ENCODE measurements at places on chromosomes 1 and 21. TPM values are rescaled to one million over a fixed set of nuclear protein-coding genes. Genes with fewer than 3 reads are reported as not detected.

DNA sequence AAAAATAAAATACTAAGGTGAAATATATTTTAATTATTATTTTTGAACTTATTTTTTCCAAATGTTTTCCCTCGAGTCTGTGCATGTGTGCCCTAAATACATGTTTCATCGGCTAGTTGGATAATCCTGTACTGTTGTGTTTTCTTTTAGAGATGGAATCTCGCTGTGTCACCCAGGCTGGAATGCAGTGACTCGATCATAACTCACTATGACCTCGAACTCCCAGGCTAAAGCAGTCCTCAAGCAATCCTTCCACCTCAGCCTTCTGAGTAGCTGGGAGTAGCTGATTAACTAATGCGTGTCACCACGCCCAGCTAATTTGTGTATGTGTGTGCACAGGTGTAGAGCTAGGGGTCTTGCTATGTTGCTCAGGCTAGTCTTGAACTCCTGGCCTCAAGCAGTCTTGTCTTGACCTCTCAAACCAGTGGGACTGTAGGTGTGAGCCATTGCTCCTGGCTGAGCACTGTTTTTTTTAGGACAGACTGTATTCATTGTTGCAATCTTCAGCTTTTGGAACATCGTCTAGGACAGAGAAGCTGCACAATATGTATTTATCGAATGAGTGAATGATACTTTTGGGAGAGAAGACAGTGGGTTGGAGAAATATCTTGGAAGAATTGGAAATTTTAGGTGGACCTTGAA is 4.8 kb upstream of the TMCO1 start:
- no peaks in the 10 kb centered on the region for H3K27me3 ChIP-seq
- H3K27ac ChIP-seq, result no peak overlapping the region
- no peaks in the 10 kb centered on the region for H3K36me3 ChIP-seq
- no peak overlapping the region for H3K4me3 ChIP-seq
- no peak for DNase-seq
- H3K4me1 ChIP-seq, result peaks cover 7% of the 10 kb centered on the region

DNA sequence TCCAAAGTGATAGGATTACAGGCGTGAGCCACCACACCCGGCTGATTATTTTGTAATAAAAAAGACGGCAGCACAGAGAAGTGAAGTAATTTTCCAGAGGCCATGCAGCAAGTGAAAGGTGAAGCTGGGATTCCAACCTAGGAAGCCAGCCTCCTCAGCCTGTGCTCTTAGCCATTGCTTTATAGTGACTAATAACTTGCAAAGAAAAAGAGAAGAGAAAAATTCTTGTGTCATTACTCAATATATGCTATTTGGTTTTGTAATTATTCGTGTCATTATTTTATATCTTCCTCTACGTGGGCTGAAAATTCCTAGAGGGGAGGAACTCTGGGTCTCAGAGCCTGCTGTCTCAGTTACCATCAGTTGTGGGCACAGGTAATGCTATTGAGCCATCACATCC is 1.6 kb upstream of the IER5 start:
- DNase-seq, result no peak
- H3K27ac ChIP-seq, result peak overlapping the region; percentile 24
- no peaks in the 10 kb centered on the region for H3K36me3 ChIP-seq
- no peak overlapping the region for H3K4me3 ChIP-seq
- peaks cover 5% of the 10 kb centered on the region for H3K4me1 ChIP-seq

- H3K4me1 ChIP-seq, result no peaks in the 10 kb centered on the region
- no peaks in the 10 kb centered on the region for H3K27me3 ChIP-seq
- DNase-seq, result peak; percentile 84
- peaks cover 26% of the 10 kb centered on the region for H3K36me3 ChIP-seq
- no peak overlapping the region for H3K4me3 ChIP-seq
- H3K27ac ChIP-seq, result no peak overlapping the region
Measured at GRCh38 chr1:40774266-40774998, 9.2 kb upstream of the KCNQ4 start.

DNA sequence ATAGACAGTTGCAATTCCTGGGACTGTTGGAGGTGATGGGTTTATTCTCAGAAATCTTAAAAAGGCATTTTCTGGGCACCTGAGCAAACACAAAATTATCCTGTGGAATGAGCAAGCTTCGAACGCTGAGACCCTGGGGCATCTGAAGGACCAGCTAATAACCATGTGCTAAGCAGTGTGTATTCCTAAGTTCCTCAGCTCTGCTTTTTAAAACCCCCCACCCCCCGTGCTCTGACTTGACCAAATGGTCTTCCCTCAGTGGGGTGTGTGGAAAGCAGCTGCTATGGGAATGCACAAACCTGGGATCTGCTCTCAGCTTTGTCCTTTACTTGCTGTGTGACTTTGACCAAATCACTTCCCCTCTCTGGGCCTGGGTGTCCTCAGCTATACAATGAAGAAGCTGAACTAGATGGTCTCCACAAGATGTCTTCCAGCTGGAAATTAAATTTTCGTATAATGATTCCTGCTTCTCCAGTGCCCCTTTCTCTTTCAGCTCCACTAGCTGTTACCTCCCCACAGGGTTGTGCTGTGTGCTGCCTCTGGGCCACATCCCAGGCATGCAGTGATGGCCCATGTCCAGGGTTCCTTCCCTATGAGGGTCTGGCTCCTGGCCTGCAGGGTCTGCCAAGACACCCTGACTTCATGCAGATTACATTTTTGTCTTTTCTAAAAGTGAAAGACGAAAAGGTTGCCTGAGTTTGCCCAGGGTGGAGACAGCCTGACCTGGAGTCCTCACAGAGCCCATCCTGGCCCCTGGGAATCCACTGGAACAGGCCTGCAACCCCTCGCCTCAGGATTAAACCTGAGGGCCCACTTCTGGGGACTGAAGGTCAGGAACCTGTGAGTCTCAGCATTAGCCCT is 14.9 kb upstream of the CD247 start:
- H3K27ac ChIP-seq, result no peak overlapping the region
- H3K27me3 ChIP-seq, result no peaks in the 10 kb centered on the region
- DNase-seq, result no peak
- no peaks in the 10 kb centered on the region for H3K36me3 ChIP-seq
- H3K4me1 ChIP-seq, result peaks cover 6% of the 10 kb centered on the region
- no peak overlapping the region for H3K4me3 ChIP-seq

DNA sequence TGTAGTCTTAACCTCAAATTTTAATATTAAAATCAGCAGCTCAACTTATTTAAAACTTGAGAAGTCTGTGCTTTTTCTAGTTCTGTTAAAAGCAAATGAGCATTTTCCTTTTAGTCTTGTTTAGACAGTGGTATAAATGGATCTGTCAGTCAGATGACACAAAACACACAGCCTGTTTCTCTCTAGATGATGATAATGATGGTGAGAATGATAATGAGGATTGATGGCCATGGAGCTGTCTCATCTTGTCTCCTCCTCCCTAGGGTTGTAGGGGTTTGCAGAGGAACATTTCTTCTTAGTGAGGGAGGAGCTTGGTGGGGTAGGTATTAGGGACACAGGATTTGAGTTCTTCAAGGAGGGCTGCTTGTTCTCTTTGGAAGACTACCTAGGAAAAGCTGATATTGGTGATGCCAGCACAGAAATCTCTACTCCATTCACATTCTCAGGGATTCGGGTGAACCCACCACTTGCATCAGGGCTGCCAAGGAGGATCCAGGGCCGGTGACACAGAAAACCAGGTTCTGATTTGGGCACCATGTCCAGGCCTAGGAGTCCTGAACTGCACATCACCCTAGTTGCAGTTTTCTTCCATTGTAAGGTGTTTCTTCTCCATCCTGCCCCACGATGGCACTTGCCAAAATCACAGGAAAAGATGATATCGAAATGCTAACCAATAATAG is 147.6 kb downstream of the RHOU start:
- no peak for DNase-seq
- H3K27ac ChIP-seq, result no peak overlapping the region

GRCh38 chr1:208820580-208821212 is 576.5 kb upstream of the PLXNA2 start:
- no peak for DNase-seq
- H3K4me1 ChIP-seq, result no peaks in the 10 kb centered on the region
- no peak overlapping the region for H3K4me3 ChIP-seq
- H3K27ac ChIP-seq, result no peak overlapping the region
- no peaks in the 10 kb centered on the region for H3K36me3 ChIP-seq

DNA sequence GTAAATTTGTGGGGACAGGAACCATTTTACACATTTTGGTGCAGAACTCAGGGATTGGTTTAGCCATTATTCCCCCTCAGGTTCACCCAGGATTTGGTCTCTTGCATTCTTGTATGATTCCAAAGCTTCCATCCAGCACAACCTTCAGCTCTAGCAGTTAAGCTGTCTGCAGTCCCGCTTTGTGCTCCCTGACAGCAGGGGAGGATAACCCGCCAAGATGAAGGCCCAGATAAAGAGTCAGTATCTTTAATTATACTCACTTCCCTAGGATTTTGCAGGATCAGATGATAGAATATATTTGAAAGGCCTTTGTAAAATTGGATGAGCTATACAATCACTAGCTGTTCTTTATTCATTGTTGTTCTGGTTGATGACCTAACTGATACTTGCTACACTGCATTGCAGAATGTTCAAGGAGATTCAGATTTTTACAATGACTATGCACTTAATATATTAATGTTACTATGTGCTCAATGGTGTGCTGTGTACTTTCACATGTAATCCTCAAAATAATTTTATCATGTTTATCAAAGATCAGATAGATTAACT is 49.8 kb downstream of the SLC16A1 start:
- no peaks in the 10 kb centered on the region for H3K36me3 ChIP-seq
- no peaks in the 10 kb centered on the region for H3K4me1 ChIP-seq
- no peaks in the 10 kb centered on the region for H3K27me3 ChIP-seq
- DNase-seq, result no peak
- H3K4me3 ChIP-seq, result no peak overlapping the region

DNA sequence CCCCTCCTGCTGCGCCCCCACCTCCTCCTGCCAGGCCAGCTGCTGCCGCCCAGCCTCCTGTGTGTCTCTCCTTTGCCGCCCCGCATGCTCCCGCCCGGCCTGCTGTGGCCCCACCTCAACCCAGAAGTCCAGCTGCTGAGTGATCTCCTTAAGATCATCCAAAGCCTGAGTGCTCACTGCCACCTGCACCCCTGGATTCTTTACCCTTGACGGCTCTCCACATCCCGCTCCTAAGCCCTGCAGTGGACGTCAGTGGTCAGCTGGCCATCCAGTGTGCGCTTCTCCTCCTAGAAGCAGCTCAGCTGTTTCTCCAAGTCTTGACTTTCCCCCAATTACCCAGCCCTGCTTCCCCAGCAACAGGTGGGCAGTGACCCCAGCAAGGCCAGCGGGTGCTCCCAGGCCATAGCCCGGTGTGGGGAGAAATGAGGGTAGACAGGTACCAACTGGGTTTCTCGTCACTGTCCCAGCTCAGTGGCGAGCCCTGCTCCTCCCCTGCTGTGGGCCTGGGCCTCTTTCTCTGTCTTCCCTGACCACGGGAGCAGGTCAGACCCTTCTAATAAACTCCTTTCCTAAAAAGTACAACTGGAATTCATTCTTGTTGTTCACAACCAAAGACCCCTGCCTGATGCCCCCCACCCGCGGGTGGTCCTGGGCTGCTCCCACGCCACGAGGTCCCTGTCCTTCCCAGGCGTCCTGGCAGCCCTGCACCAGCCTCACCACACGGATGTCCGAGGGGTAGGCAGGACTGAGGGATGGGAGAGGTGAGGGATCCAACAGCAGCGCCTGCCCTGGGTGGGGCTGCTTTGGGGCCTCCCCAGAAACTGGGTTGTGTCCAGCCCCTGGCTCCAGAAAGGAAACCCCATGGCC is 1.4 kb downstream of the KRTAP10-7 start:
- H3K4me3 ChIP-seq, result no peak overlapping the region
- H3K36me3 ChIP-seq, result no peaks in the 10 kb centered on the region
- H3K27me3 ChIP-seq, result no peaks in the 10 kb centered on the region

GRCh38 chr1:112257043-112257835 is 138.8 kb upstream of the CTTNBP2NL start:
- no peak overlapping the region for H3K4me3 ChIP-seq
- H3K27ac ChIP-seq, result no peak overlapping the region
- no peak for DNase-seq
- no peaks in the 10 kb centered on the region for H3K4me1 ChIP-seq
- no peaks in the 10 kb centered on the region for H3K27me3 ChIP-seq

CD101 gene
- total RNA-seq, result 3.1 TPM

SDF4 gene
- 184 TPM for total RNA-seq

AMY1B gene
- not detected for total RNA-seq

PLPP3 gene
- not detected for total RNA-seq

Data from natural killer cell (primary cell).